Left renal pelvis (tissue), 4 donors: ENCODE measurements at places on chromosomes 3 and 15. TPM values are rescaled to one million over a fixed set of nuclear protein-coding genes. Genes with fewer than 3 reads are reported as not detected.

DAZL gene
- polyA plus RNA-seq: not detected

IL5RA gene
- polyA plus RNA-seq: 0.38 TPM

RTP1 gene
- polyA plus RNA-seq: not detected

PCOLCE2 gene
- 68.7 TPM for polyA plus RNA-seq

RHCG gene
- polyA plus RNA-seq: 2.2 TPM

- no peak for DNase-seq
Measured at GRCh38 chr3:55362210-55362960, 124.7 kb downstream of the WNT5A start.

DNA sequence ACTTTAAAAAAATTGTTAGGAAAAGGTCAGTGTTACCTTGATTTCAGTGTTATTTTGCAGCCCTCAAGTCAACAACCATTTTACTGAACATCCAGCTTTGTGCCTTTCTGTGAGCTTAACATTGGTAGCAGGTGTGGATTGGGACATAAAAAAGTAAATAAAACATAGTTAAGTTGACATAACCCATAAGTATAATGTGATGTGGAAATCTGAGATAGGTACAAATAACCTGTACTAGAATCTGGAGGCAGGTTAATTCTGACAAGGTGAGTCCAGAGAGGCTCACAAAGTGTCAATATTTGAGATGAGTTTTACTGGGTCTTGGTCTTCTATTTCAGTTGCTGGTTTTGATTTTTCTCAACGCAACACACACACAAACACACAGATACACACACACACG, 151.3 kb downstream of the LPP start:
- no peak for DNase-seq

GRCh38 chr3:49026536-49026935, 2.7 kb downstream of the IMPDH2 start:
- no peak for DNase-seq

DNA sequence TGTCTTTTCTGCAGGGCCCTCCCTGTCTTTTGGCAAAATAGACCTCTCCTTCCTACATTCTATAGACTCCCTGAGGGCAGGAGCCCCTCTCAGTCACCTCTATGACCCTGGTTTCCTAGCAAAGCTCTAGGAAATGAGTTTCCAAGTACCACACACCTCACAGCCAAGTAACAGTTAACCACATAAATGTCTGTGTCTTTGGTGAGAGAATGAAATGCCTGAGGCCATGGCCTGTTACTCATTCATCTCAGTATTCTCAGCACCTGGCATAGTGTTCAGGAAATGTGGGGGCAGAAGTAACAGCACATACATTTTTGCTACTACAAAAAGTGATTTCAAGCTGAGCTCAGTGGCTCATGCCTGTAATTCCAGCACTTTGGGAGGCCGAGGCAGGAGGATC, 21.0 kb downstream of the RFT1 start:
- no peak for DNase-seq

DNA sequence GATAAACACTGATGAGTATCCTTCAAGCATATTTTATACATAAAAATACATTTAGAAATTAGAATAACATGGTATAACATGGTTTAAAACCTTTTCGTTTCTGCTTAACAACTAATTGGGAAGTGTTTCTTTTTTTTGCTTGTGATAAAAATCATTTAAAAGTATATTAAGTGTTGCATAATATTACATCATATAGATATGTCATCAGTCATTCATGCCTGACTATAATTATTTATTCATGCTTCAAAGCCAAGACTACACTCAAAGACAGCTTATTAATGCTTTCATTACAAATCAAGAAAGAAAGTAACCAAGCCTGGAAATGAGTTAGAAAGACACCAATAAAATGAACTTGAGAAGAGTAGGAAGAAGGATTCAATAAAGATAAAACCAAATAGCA, 136.6 kb upstream of the TP63 start:
- no peak for DNase-seq

GRCh38 chr15:78406016-78406585, 31.9 kb upstream of the IREB2 start:
- DNase-seq: no peak

GRCh38 chr3:46935168-46935858, 41.2 kb downstream of the CCDC12 start:
- no peak for DNase-seq

DNA sequence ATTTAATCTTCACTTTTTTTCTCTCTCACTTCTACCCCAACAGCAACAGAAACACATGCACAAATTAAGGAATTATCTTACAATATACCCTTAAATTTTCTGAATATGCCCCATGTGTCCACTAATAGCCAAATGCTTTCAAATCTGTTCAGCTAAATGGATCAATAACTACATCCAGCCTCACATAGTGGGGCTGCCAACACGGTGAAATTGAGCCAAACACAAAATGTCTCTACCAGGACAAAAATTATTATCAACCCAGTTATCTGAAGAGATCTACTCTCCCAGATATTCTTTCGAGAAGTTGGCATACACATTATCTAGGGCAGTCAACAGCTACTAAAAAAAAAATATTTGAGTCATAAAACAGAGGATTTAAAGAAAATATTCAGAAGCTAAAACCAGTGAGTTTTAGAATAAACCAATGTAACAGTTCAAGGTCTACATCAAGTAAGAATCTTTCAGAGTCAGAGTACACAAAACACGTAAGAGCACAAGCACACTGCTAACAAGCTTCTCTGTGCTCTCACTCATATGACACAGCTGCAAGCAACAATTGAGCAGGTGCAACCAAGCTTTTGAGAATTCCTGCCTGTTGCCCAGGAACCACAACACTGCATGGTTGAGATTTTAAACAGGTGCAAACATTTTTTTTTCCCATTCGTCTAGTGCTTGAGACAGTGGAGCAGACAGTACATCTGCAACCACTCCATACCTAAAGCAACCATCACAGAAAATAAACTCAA, 247.7 kb downstream of the ZBTB20 start:
- peak; percentile 30 for DNase-seq

GRCh38 chr3:71355862-71356261, 227.7 kb downstream of the FOXP1 start:
- DNase-seq: no peak
